Regular cardiac myocyte (primary cell): ENCODE measurements at places on chromosomes 6 and 20. TPM values are rescaled to one million over a fixed set of nuclear protein-coding genes. Genes with fewer than 3 reads are reported as not detected.

The PRR18 gene
- total RNA-seq = not detected in 2 replicates

The F13A1 gene
- total RNA-seq = not detected in 2 replicates

The GPRC6A gene
- not detected in 2 replicates for total RNA-seq

The BEND6 gene
- total RNA-seq = 10.0 and 13.8 TPM in 2 replicates

The FOXC1 gene
- 2.3 and 2.8 TPM in 2 replicates for total RNA-seq

The MED20 gene
- total RNA-seq = 20.9 and 25.1 TPM in 2 replicates
